ENCODE measurements at places on chromosomes 11 and 22. TPM values are rescaled to one million over a fixed set of nuclear protein-coding genes. Genes with fewer than 3 reads are reported as not detected.

DNA sequence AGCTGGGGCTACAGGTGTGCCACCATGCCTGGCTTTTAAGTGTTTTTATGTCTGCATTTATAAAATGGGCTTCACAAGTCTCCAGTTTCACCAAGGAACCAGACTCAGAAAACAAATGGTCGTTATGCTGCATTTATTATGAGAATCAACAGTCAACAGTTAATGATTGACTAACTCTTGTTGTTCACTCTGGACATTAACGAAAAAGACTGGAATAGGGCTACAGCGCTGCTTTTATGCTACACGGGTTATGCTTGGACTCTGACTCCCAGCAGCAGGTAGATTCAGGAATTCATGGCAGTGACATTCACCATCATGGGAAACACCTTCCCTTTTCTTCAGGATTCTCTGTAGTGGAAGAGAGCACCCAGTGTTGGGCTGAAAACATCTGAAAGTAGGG is 44.4 kb upstream of the CHKA start:
- DNase-seq, result no peak
- peaks cover 17% of the 10 kb centered on the region for H3K4me1 ChIP-seq
- H3K27me3 ChIP-seq, result no peaks in the 10 kb centered on the region
- peak overlapping the region; percentile 19 for H3K27ac ChIP-seq

DNA sequence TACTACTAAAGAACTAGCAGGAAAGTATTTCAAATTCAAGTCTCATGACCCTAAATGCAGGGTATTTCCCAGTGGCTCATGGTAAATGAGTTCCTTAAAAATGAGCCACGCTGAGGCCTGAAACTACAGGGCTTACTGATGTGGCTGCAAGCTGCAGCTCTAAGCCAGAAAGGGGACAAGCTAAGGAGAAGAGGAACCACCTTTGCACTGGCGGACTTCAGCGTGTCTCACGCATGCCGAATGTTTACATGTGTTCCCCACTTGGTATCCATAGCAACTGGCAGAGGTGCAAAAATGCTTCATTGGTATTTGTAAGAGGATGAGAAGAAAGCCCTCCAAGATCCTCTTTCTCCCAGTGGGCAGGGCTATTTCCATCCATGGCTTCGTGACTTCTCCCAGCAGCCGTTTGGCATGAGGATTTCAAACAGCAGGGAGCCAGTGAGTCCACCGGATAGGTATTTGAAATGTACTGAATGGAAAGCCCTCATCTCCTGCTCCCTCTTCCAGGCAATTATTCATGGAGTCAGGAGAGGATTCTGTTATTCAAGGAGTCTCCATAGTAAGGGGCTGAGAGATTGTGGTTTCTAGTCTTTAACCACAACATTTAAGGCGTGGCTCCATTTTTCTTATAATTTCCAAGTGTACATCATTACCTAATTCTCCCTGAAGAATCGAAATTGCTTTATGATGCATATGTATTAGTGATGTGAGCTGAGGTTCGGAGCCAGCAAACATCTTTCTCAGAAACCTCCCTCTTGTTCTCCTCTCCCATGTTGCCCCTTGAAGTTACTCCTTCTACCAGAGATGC is 55.3 kb upstream of the CD44 start:
- DNase-seq, result no peak
- H3K27me3 ChIP-seq, result peaks cover 8% of the 10 kb centered on the region
- H3K4me1 ChIP-seq, result no peaks in the 10 kb centered on the region
- H3K4me3 ChIP-seq, result no peak overlapping the region
- no peak overlapping the region for H3K27ac ChIP-seq

DNA sequence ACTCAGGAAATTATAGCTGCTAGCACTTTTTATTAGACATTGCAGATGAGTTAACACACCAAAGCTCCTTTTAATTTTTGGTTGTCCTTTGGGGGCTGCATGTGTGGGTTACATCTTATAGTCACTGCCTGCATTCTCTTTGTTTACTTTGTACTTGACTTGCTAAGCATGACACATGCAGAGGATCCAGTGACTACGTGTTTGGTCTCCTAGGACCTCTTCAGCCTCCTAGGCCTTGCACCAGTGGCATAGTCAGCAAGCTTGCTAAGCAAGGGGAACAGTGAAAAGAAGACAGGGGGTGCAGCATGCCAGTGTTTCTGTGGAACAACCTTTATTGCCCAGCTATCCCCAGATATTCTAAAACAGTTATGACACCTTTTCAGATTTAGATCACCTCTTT is 108.2 kb downstream of the PAX6 start:
- no peaks in the 10 kb centered on the region for H3K4me1 ChIP-seq
- no peak for DNase-seq
- no peak overlapping the region for H3K4me3 ChIP-seq
- no peaks in the 10 kb centered on the region for H3K27me3 ChIP-seq
- H3K27ac ChIP-seq, result no peak overlapping the region

DNA sequence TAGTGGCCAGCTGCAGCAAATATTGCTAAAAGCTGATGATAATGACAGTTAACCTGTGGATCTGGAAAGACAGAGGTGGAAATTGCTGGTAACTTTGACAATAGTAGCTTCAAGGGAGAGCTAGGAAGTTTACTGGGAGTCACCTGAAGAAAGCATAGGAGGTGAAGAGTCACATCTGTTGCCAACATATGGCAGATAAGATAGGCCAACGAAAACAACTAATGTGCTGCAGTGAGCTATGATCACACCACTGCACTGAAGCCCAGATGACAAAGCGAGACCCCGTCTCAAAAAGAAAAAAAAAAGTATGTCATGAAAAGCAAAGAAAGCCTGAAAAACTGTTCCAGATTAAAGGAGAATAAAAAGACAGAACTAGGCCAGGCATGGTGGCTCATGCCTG is 4.3 kb upstream of the PRDM10 start:
- DNase-seq, result no peak
- H3K4me3 ChIP-seq, result no peak overlapping the region
- no peaks in the 10 kb centered on the region for H3K27me3 ChIP-seq
- no peaks in the 10 kb centered on the region for H3K36me3 ChIP-seq
- no peak overlapping the region for H3K27ac ChIP-seq
- H3K4me1 ChIP-seq, result peaks cover 4% of the 10 kb centered on the region

- H3K27ac ChIP-seq, result no peak overlapping the region
- H3K36me3 ChIP-seq, result no peaks in the 10 kb centered on the region
- H3K4me1 ChIP-seq, result no peaks in the 10 kb centered on the region
These were observed 29.4 kb upstream of the LYVE1 start for GRCh38 chr11:10597877-10598351.

DNA sequence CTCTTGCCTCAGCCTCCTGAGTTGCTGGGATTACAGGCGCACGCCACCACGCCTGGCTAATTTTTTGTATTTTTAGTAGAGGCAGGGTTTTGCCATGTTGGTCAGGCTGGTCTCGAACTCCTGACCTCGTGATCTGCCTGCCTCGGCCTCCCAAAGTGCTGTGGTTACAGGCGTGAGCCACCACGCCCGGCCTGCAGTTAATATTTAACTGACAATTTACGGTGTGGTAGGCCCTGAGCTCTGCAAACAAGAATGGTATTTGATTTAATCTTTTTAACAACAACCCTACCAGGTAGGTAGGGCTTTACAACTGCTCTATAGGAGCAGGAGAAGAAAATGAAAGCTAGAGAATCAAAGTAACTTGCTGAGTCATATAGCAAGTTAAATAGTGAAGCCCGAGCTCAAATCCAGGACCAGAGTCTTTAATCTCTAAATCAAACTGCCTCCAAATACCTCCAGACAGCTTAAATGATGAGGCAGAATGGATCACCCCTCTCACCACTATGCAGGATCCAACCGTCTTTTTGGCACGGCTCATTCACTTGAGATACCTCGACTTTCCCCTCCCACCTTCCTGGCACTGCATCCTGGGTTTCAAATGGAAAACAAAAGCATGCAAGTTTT is 9.4 kb downstream of the UEVLD start:
- H3K27ac ChIP-seq, result peak overlapping the region; percentile 88
- no peak overlapping the region for H3K4me3 ChIP-seq
- H3K4me1 ChIP-seq, result peaks cover 6% of the 10 kb centered on the region
- H3K36me3 ChIP-seq, result peaks cover 9% of the 10 kb centered on the region
- no peaks in the 10 kb centered on the region for H3K27me3 ChIP-seq

GRCh38 chr11:89535221-89535620 is 44.0 kb upstream of the NOX4 start:
- H3K36me3 ChIP-seq, result no peaks in the 10 kb centered on the region
- no peak overlapping the region for H3K27ac ChIP-seq
- peaks cover 2% of the 10 kb centered on the region for H3K4me1 ChIP-seq
- no peaks in the 10 kb centered on the region for H3K27me3 ChIP-seq

- H3K4me1 ChIP-seq, result peaks cover 5% of the 10 kb centered on the region
- H3K4me3 ChIP-seq, result no peak overlapping the region
- DNase-seq, result no peak
- no peaks in the 10 kb centered on the region for H3K27me3 ChIP-seq
- peaks cover 6% of the 10 kb centered on the region for H3K36me3 ChIP-seq
- H3K27ac ChIP-seq, result no peak overlapping the region
These were observed 59.6 kb upstream of the EMID1 start for GRCh38 chr22:29146091-29146560.

GRCh38 chr22:44489026-44489425 is 9.0 kb downstream of the RTL6 start:
- H3K4me1 ChIP-seq, result peaks cover 6% of the 10 kb centered on the region
- no peak overlapping the region for H3K27ac ChIP-seq
- peaks cover 1% of the 10 kb centered on the region for H3K36me3 ChIP-seq
- no peaks in the 10 kb centered on the region for H3K27me3 ChIP-seq
- DNase-seq, result no peak

DNA sequence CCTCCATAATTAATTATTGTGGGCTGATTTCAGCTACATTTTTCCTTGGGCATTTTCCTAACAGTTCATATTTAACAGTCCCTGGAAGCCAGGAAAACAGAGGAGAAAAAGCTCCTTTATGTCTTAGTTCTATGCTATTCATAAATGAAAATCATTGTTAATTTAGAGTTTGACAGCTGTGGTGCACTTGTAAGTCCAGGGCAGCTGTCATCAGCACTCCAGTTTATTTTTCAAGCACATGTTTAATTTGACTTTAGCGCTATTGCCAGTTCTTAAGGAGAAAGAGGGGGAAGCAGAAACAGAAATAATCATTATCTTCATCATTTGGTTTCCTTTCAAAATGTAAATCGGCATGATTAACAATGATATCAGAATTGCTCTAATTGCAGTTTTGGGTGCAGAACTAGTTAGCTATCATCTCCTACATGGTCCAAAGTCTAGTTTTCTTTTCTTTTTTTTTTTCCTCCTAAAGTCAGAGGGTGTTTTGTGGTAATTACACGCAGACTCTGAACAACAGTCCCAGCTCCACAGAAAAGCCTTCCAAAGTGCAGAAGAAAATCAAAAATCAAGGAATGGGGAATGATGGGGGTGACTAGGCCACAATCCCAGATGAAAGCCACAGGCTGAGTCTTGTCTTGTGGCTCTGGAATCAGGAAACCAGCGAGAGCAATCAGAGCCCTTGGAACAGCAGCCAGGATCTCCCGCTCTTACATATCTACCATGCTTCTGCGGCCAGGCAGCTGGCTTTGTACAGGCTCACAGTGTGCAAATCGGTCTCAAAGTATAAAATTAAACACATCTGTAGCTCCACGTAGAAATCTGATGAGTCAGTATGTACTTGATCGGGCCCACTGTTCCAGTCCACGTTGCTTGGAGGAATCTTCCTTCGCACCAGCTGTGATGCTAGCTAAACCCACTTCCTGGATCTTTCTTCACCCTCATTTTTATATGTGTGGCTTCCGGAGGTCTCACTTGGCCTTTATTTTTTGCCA is 91.9 kb downstream of the SPON1 start:
- no peaks in the 10 kb centered on the region for H3K4me1 ChIP-seq
- no peak for DNase-seq
- H3K27ac ChIP-seq, result no peak overlapping the region
- peaks cover 5% of the 10 kb centered on the region for H3K27me3 ChIP-seq

- H3K4me3 ChIP-seq, result no peak overlapping the region
- peaks cover 7% of the 10 kb centered on the region for H3K4me1 ChIP-seq
- no peaks in the 10 kb centered on the region for H3K27me3 ChIP-seq
These were observed 15.2 kb downstream of the PRPF19 start for GRCh38 chr11:60891103-60891741.

- H3K27ac ChIP-seq, result no peak overlapping the region
- no peak overlapping the region for H3K4me3 ChIP-seq
- no peaks in the 10 kb centered on the region for H3K36me3 ChIP-seq
- H3K27me3 ChIP-seq, result no peaks in the 10 kb centered on the region
- H3K4me1 ChIP-seq, result no peaks in the 10 kb centered on the region
- no peak for DNase-seq
These were observed 28.7 kb upstream of the TRPC6 start for GRCh38 chr11:101612481-101612880.

DNA sequence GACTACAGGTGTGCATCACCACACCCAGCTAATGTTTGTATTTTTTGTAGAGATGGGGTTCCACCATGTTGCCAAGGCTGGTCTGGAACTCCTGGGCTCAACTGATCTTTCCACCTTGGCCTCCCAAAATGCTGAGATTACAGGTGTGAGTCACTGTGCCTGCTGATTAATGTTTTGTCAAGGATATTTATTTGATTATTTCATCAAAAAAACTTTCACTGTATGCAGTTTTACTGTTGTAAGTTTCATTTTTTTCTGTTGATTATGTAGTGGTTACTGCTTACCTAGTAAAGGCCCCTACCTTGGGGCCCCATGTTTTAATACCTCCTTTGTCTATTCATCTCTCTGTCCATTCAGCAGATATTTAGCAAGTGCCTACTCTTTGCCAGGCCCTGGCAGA is 16.7 kb upstream of the FAM168A start:
- H3K4me3 ChIP-seq, result no peak overlapping the region
- no peaks in the 10 kb centered on the region for H3K4me1 ChIP-seq
- no peak for DNase-seq

- DNase-seq, result no peak
- peaks cover 17% of the 10 kb centered on the region for H3K36me3 ChIP-seq
- H3K4me1 ChIP-seq, result no peaks in the 10 kb centered on the region
- no peak overlapping the region for H3K4me3 ChIP-seq
- no peak overlapping the region for H3K27ac ChIP-seq
- no peaks in the 10 kb centered on the region for H3K27me3 ChIP-seq
These were observed 71.1 kb downstream of the NCAPD3 start for GRCh38 chr11:134152696-134153095.

DNA sequence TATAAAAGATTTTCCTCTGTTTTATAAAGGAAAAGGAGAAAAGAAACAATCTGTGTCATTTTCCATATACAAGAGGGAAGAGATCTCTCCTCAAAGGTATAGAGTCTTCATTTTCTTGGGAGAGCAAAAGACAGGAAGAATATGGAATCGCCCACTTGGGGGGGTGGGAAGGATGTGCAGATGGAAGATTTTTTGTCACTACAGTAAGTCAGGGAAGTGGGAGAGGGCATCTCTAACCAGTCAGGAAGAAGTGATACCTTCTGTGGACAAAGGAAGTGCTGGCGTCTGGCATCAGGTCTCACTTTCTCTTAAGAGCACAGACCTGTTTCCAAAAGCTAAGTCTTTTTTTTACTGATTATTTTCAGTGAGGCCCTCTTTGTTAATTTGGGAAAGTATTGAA is 1.4 kb downstream of the PRR14L start:
- no peaks in the 10 kb centered on the region for H3K27me3 ChIP-seq
- H3K36me3 ChIP-seq, result peaks cover 8% of the 10 kb centered on the region
- peaks cover 39% of the 10 kb centered on the region for H3K4me1 ChIP-seq
- H3K4me3 ChIP-seq, result peak overlapping the region; percentile 92
- DNase-seq, result no peak
- peak overlapping the region; percentile 96 for H3K27ac ChIP-seq

- H3K27me3 ChIP-seq, result peaks cover 22% of the 10 kb centered on the region
- H3K36me3 ChIP-seq, result no peaks in the 10 kb centered on the region
- H3K27ac ChIP-seq, result no peak overlapping the region
- DNase-seq, result no peak
These were observed 729 bp downstream of the IL17RA start for GRCh38 chr22:17085277-17086181.

- DNase-seq, result no peak
- H3K4me3 ChIP-seq, result no peak overlapping the region
- peak overlapping the region; percentile 49 for H3K27ac ChIP-seq
- peaks cover 3% of the 10 kb centered on the region for H3K36me3 ChIP-seq
- peaks cover 5% of the 10 kb centered on the region for H3K4me1 ChIP-seq
These were observed 10.7 kb downstream of the ATG16L2 start for GRCh38 chr11:72824811-72825505.

EIF3L gene
- total RNA-seq, result 725 TPM

CTSF gene
- 4.1 TPM for total RNA-seq

SPON1 gene
- 13.7 TPM for total RNA-seq

Data from progenitor cell of endocrine pancreas (in vitro differentiated cells).